ENCODE measurements at places on chromosomes 3 and 15. TPM values are rescaled to one million over a fixed set of nuclear protein-coding genes. Genes with fewer than 3 reads are reported as not detected.

LYZL4 gene
- not detected for total RNA-seq

ATP2B2 gene
- total RNA-seq: not detected

ATP13A4 gene
- total RNA-seq: 2.1 TPM

GRCh38 chr3:43921056-43921648 is 230.4 kb downstream of the ABHD5 start:
- no peak for DNase-seq

- no peak for DNase-seq
These were observed 3.3 kb upstream of the CCDC174 start for GRCh38 chr3:14647976-14648955.

DNA sequence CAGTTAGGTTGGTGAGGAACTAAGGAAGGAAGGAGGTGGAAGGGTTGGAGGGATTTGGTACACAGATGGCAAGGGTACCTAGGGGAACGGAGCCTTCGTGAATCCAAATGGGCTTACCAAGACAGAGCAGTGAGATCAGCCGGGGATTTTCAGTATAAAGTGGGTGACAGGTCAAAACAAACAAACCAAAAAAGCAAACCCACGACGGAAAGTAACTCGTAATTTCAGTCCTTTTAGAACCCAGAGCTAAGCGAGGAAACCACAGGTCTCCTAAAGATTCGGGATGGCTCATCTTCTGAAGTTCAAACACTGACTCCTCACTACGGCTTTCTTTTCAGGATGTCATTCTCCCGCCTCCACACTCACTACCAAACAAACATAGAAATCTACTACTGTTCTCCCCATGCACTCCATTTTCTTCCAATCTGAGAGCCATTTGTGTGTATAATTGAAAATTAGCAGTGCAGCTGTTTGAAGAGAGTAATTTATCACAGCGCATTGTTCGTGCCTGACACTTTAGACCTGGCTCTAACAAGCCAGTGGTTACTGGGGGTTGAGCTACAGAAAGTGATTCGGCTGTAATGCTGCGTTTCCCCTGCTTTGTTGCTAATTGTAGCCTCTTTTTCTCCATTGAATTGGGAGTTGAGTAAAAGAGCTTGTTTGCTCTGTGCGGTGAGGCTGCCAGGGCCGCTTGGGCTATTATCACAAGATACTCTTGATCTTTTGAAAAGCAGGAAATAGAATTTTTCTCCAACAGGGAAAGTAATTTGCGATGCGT is 64.7 kb upstream of the CCDC39 start:
- no peak for DNase-seq

- no peak for DNase-seq
These were observed 305.3 kb downstream of the EPHB1 start for GRCh38 chr3:135100366-135100765.

DNA sequence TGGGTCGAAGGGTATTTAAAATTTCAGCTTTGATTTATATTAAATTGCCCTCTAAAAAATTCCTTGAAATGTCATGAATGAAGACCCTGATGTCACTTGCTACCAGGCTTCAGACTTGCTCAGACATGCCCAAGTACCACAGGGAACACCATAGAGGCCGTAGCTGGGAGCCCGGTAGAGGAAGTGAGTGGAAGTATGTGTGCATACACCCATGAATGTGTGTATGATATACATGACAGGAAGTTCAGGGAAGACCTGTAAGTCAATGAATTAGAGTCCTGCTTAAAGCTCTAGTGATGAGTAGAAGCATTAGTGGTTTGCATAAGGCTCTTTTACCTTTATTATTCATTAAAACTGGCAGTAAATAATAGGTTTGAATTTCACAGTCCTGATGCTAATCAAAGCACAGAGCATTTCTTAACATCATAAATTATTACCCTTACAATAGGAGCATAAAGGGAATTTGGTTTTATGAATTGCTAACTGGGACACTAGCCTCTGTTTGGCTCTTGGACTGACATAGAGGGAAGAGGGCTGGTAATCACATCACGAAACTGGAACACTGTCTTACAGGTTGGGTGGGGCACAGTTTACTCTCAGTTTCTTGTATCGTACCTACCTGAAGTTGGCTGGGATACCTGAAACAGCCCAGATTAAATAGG is 144.4 kb downstream of the CHST2 start:
- DNase-seq: no peak

DNA sequence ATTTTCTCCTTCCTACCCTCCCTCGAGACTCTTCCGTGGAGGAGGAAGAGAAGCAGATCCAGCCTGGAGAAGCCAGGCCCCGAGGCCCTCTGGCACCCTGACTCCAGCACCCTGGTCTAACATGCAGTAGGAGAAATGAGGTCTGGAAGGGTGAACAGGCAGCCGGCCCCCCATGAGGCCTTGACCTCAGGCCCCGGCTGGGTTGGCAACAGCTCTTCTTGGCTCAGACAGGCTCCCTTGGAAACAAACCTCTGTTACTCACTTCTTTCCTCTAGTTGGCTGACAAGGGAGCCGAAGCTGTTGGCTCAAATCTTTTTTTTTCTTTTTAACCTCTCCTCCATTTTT is 73.4 kb downstream of the CPN2 start:
- no peak for DNase-seq

DNA sequence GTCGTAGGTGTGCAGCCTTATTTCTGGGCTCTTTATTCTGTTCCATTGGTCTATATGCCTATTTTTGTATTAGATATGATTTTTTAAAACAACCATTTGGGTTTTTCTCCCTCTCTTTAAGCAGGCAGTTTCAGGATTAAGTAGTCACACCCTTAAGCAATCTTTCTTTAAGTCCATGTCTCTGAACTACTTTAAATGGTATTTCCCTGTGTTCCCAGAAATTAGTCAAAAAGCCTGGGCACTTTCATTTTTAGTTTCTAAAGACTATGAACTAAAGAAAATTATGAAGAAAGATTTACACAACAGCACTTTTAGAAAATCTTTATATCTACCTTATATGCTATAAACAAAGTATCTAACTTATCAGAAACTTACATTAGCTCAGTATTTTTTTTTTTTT is 110.3 kb downstream of the FAIM start:
- DNase-seq: no peak
